Hematopoietic multipotent progenitor cell (in vitro differentiated cells): ENCODE measurements at places on chromosomes 11 and 22.

DNA sequence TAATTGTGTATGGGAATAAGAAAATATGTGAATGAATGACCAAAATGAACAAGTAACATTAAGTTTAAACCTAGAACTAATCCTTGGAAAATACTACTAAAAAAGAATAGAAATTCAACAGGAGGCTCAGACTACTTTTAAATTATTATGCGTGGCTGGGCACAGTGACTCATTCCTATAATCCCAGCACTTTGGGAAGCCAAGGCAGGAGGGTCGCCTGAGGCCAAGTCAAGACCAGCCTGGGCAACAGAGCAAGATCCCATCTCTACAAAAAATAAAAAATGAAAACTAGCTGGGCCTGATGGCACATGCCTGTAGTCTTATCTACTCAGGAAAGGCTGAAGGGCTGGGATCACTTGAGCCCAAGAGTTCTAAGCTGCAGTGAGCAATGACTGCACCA is 85.4 kb upstream of the CLNS1A start:
- DNase-seq, result no peak

- DNase-seq, result no peak
Measured at GRCh38 chr11:115578275-115578674, 74.1 kb upstream of the CADM1 start.

GRCh38 chr22:37054600-37055365 is 3.2 kb downstream of the KCTD17 start:
- no peak for DNase-seq

DNA sequence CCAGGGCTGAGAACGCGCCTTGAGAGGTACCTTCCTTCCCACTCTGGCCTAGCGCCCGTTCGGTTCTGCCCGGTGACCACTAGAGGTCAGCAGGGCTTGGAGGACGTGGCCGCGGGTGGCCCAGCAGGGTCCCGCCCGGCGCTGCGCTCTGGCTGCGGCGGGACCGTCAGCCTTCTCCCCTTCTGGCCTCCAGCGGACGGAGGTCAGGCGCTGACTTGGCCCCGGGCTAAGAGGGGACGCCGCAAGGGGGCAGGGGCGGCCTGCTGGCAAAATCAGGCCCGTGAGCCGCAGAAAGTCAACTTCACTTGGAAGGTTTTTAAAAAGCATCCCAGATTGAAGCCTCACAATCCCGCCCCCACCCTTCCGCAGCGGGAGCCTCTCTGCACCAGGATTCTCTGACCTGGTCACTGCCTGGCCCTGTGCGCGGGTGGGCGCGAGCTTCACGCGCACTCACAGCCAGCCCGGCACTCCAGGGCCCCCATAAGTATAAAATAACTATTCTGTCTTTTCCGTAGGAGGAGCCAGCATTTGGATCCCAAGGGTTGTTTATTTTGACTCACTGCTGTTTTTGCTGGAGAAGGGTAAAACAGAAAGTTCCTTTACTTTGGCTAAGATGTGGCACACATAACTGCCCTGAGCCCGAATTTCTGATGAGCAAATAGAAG is 23.2 kb upstream of the ZBTB16 start:
- DNase-seq, result no peak

- DNase-seq, result no peak
Measured at GRCh38 chr11:8126649-8127289, 42.1 kb downstream of the RIC3 start.
